ENCODE measurements at places on chromosomes 7 and 10.

- DNase-seq, result peak; percentile 28
Measured at GRCh38 chr7:45923290-45923689, 2.2 kb upstream of the IGFBP3 start.

- DNase-seq, result no peak
Measured at GRCh38 chr10:90461437-90462155, 396.2 kb downstream of the HTR7 start.

DNA sequence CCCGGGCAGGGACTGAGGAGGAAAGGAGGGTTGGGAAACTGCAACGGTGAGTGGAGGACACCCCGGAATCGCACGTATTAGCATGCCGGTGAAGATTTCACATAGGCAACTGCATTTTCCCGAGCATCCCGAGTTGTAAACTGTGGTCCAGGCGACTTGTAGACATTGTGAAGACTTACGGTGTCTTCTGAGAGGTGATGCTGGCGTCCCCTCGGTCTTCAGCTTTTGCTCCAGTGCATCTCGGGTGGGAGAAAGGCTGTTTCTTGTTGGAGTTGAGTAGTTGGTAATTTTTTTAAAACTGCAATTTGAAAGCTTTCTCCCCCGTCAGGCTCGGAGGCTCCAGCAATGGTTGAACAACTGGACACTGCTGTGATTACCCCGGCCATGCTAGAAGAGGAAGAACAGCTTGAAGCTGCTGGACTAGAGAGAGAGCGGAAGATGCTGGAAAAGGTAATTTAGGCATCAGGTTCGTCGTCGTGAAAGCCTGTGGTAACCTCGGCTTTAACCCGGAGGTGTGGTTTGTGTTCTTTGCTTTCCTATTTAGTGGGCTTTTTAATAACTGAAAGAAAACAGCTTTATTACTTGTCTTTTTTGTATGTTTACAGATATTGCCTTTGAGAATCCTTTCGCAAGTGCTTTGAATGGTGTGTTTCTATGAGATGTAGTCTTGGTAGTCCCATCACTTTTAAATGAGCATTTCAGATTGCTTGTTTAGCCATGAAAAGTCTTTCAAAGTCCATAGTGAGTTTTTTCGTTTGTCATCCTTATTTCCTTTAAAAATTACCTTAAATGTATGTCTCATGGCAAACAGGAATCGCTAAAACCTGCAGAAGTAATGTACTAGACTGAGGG lies 687 bp downstream of the HELLS start:
- DNase-seq, result no peak

- no peak for DNase-seq
Measured at GRCh38 chr10:80448209-80448942, 5.7 kb upstream of the TSPAN14 start.

- no peak for DNase-seq
Measured at GRCh38 chr10:15864419-15864818, 4.1 kb upstream of the MINDY3 start.
